Endodermal cell (in vitro differentiated cells): ENCODE measurements at places on chromosomes 12 and 14. TPM values are rescaled to one million over a fixed set of nuclear protein-coding genes. Genes with fewer than 3 reads are reported as not detected.

DNA sequence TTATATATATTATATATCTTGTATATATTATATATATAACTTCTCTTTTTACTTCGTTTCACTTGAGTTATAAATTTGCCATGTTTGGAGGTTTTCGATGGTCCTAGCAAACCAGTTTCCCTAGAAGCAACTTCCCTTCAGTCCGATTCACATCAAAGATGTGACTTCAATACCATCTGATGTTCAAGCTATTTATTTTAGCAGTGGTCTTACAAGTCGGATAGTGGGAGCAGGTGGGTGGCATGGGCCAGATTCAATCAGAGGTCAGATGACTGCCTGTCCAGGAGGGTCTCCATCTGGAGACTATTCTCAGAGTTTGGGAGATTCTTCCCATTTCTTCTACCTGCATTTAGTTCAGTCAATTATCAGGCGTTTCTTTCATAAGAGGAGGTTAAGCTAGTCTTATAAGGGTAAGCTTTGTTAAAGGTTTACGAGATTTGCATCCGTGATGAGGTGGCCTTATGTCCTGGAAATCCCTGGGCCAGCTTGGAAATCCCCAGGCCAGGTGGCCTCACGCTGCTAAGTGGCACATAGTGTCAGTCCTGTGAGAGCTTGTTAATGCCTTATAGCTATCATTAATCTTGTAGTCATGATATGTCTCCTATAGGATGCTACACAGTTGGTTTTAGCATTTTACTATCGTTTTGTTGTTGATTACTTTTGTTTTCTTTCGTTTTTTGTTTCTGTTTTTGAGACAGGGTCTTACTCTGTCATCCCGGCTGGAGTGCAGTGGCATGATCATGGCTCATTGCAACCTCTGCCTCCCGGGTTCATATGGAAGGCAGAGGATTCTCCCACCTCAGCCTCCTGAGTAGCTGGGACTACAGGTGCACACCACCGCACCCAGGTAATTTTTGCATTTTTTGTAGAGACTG is 145.8 kb downstream of the BICD1 start:
- DNase-seq: no peak

DNA sequence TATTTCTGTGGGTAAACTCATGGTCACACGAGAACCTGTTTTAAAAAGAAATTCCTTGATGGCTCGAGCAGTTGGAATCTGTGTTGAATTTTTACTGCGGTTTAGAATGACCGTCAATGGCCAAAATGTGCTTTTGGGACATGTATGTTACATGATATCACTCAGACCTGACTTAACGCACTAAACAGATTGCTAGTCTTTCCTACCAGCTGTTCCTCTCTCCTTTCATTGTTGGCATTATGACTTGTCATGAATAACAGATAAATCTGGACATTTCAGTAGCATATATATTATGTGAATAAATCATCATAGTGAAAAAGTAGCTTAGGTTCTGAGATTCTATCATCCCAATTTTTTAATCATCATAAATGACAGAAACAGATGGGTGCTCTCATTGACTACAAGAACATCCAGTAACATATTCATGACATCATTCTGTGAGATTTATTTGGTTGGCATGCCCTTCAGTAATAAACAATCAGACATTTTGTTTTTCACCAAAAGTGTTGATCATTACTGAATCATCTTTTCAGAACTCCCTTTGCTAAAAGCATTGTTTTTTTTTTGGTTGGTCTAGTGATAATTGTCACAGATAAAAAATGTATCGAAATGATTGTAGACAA is 57.9 kb upstream of the NAV3 start:
- DNase-seq: no peak

DNA sequence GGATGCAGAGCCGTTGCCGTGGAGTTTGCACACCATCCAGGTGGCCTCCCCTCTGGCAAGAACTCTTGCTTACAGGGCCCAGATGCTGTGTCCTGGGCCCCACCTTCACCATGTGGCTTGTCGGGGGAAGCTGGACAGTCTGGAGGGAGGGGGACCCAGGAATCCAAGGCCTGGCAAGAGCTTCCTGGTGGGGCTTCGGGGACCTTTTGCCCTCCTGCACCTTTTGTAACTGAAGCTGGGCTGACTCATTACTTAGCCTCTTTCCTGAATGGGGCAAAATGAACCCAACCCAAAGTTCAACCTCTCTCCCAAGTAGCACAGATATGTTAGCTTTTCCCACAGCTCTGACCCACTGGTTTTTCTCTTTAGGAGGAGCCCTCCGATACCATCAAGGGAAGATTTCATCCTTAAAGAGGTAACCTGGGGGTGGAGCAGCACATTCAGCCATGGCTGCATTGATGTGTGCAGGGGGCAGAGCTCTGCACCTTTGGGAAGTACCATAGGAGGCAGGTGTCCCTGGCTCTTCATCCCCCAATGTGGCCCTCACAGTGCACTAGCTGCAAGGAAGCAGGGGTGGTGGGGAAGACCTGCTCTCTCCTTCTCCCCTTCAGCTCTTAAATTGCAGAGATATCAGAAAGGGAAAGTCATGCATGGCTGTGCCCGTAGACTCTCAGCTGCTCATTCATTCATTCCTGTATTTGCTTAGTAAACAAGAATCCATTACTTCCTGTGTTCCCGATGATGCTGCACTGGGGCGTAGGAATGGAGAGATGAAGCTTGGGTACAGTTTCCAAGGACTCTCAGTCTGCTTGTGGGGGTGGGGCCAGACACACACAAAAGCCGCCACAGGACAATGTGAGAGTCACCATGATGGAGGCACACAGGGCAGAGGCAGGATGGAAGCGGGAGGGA is 13.0 kb downstream of the MVK start:
- no peak for DNase-seq

GRCh38 chr12:71276541-71276940 is 118.7 kb upstream of the TSPAN8 start:
- DNase-seq: no peak

DNA sequence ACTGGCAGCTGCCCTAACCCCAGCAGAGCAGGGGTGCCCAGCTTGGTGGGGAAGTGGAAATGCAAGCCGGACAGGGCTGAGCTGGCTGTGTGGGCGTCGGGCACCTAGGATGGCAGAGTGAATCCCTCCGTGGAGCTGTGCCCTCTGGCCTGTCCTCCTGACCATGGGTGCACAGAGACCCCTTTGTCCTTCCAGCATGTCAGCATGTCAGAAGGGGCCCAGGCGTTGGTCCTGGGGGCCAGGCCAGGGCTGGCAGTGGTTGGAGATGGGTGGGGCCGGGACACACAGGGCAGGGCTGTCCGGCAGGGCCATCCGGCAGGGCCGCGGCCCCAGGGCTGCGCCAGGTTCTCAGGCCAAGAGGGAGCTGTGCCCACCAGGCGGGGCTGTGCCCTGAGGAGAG is 8.8 kb upstream of the TEX22 start:
- DNase-seq: no peak

DNA sequence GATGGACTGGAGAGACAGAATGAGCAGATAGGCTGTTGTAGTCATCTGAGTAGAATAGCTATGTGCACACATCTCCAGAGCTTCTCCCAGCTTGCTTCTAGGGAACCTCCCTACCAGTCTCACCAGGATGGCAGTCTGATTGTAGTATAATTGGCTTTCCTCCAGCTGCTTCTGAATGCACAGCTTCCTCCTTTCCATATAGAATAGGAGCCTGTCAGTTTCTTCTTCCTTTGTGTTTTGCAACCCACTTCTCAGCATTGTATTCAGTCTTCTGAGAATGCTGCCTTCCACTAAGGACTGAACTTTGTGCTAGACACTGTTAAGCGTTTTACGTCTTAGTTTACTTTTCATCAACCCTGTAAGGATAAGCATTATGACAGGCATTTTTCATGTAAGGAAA is 2.2 kb upstream of the CSAD start:
- no peak for DNase-seq

GRCh38 chr12:19778172-19778571 is 338.9 kb downstream of the AEBP2 start:
- no peak for DNase-seq

DNA sequence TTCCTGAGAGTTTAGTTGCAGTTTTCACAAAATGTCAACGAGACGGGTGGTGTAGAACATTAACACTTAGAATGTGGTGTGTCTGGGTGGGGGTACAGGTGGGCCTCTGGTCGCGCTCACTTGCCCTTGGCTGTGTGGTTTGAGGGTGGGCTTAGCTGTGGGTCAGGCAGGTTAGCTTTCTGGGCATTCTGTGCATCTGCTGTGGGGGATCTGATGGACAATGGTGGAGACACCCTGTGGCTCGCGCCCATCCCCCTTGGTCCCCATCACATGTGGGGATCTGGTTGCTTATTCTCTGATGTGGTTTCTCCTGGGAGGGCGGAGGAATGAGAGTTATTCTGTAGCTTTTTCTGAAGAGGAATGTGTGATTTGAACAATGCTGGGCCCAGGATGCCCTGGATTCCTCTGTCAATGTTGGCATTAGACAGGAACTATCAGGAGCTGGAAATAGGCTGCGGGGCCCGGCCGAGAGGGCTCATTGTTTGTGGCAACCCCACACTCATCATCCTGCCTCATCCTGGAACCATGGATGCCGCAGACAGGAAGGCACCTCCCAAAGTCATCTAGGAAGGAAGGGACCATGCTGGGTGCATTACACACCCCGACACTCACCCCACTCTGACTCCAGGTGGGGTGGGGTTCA is 101.6 kb downstream of the TSPAN9 start:
- DNase-seq: peak; percentile 51

DNA sequence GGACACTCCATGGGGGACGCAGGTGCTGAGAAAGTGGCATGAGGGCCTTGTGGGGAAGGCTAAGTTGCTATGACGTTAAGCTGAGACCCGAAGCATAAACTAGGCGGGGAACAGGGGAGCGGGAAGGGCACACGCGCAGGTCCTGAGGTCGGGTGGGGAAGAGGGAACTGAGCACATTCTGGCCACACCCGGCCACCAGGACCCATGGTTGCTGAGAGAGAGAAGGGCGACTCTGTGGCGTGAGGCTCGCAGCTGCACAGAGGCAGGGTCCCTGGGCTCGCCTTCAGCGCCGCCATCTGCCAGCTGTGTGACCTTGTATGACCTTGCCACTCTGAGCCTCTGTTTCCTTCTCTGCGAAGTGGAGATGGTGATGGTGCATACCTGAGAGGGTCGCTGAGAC is 182.5 kb downstream of the PHETA1 start:
- no peak for DNase-seq

DNA sequence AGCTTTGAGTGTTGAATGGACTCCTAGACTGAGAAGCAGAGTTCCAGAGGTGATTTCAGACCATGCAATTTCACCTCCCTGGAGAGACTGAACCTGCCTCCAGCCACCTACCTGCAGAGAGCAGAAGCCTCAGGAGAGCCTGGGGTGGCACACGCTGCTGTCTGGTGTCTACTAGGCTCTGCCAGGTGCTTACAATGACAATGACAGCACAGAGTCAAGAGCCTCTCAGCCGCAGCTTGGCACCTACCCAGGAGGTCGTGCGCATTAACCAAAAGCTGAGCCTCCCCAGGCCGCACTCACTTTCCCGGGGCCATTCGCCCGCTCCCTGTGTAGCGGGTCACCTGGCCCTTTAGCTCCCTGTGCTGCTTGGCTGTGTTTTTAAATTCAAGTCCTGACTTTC is 63.2 kb downstream of the TESC start:
- no peak for DNase-seq

DNA sequence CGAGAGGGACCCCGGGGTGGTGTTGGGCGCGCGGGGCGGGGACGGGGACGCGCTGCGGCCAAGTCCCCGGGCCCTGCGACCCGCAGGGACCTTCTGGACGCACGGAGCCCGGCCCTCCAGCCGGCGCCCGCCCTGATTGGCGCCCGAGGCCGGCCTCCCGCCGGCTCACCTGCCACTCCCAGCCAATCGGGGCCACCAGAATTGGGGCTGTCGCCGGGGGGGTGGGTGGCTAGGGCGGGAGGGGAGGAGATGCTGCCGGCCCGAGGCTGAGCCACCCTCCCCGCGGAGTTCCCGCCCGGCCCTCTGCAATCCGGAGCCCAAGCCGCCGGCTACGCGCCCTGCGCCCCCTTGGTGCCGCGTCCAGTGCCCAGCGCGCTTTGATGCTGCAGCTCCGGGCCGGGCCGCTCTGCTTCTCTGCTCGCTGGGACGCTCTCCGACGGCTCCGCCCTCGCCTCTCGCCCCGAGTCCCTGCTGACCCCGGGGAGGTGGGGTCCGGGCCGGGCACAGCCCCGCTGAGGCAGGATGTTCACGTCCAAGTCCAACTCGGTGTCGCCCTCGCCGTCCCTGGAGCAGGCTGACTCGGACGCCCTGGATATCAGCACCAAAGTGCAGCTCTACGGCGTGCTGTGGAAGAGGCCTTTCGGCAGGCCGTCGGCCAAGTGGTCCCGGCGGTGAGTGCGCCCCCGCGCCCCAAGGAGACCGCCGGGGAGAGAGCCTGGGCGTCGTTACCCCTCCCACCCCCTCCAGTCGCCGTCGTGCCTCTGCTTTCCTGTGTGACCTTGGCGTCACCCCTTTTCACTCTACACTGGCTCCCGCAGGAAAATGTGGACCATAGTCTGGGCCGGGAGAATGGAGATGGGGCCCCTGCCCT is at the start of gene PLEKHD1:
TSS of gene PLEKHD1 (plus strand) at position 285 of the 871 bp plus-strand sequence. CDS start at position 523, 238 bp downstream.
- peak; percentile 96 for DNase-seq

DNA sequence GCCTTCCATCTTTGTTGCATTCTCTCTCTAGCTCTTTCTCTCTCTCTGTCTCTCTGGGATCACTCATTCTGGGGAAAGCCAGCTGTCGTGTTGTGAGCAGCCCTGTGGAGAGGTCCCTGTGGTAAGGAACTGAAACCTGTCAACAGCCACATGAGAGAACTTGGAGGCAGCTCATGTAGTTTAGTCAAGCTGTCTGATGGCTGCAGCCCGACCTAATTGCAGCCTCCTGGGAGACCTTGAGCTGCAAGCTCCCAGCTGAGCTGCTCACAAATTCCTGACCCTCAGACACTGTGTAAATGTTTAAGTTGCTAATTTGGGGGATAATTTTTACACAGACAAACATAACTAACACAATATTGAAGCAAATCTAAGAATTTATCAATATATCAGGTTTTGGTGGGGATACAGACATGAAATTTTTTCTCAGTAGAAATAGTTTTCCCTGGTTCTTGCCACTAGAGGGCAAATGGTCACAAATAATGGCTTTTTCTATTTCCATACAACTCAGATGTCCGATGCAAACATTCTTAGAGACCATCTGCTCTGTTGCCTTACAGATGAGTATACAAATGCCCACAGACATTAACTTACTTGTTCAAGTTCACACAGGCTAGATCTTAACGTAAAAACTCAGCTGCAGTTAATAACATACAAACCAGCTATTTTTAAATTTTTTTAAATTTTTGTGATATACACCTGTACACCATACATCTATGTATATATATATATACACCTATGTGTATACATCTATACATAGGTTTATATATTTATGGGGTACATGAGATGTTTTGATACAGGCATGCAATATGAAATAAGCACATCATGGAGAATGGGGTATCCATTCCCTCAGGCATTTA is 15.5 kb upstream of the KRR1 start:
- peak; percentile 81 for DNase-seq

PRDM4 gene
- total RNA-seq: 19.0 to 26.5 TPM (median 24.5 TPM) in 3 replicates

TPPP2 gene
- total RNA-seq: 0.80 to 1.7 TPM in 2 of 3 replicates, not detected in the other

KRT83 gene
- total RNA-seq: not detected in 3 replicates

DNAI7 gene
- total RNA-seq: 1.2 and 1.6 TPM in 2 replicates

ABCB9 gene
- 5.3 to 11.4 TPM (median 5.4 TPM) in 3 replicates for total RNA-seq

AMIGO2 gene
- total RNA-seq: 4.9 to 6.4 TPM (median 5.7 TPM) in 3 replicates

CARMIL3 gene
- 4.0 and 4.4 TPM in 2 replicates for total RNA-seq

OR6C76 gene
- not detected in 3 replicates for total RNA-seq

PLEKHA5 gene
- 117 and 139 TPM in 2 replicates for total RNA-seq

PAH gene
- total RNA-seq: 1.1 to 3.0 TPM (median 1.5 TPM) in 3 replicates
